ENCODE measurements at places on chromosomes 6 and 20.

- DNase-seq, result no peak
Measured at GRCh38 chr6:140586426-140587061, 1212.1 kb upstream of the CITED2 start.

- DNase-seq, result no peak
Measured at GRCh38 chr6:157727629-157728182, 95.3 kb upstream of the SNX9 start.

DNA sequence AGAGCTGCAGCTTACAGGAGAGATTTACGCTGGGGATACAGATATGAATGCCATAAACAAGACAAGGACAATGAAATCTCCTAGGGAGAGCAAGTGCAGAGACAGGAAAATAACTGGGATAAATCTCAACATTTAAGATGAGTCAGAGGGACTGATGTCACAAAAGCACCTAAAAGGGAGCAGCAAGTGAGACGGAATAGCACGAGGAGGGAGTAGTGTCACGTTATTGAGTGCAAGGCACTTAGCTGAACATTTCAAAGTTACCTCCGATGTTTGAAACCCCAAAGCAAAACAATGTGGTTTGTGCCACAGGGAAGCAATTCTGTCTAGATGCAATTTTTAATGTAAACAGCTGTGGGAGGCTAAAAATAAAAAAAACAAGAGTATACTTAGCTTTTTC is 1131.7 kb upstream of the EYS start:
- no peak for DNase-seq

DNA sequence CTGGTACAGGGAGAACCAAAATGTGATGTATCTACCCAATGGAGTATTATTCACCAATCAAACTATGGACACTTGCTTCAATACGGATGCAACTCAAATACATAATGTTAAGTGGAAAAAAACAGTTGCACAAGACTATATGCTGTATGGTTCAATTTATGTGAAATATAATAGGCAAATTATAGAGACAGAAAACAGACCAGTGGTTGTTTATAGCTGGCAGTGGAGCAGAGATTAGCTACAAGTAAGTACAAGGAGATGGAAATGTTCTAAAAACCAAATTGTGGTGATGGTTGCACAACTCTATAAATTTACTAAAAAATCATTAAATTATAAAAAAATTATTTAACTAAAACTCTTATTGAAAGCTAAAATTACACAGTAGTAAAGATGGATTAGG is 113.2 kb downstream of the PRDM1 start:
- DNase-seq, result no peak

- no peak for DNase-seq
Measured at GRCh38 chr20:50649590-50649989, 41.8 kb downstream of the RIPOR3 start.

DNA sequence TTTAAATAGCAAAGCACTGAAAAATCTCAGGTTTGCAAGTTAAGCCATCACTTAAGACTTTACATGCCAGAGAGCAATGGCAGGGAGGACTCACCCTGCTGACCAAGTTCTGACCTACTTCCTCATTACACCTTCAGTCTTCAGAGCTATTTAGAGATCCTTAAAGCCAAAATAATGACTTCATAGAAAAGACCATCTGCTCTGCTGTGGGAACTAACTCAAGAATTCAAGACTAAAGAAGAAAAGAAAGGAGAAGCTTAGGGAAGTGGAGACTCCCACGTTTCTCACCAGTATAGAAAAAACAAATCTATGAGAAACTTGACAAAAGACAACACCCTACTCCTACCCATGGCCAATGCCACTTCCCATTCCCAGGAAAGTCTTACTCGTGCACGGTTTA is 28.6 kb downstream of the XPO5 start:
- no peak for DNase-seq

- no peak for DNase-seq
Measured at GRCh38 chr6:46368169-46368536, 123.1 kb downstream of the RCAN2 start.

- no peak for DNase-seq
Measured at GRCh38 chr6:34837528-34837927, 45.6 kb downstream of the BLTP3A start.

GRCh38 chr6:43081043-43081442 is 4.9 kb downstream of the PTK7 start:
- DNase-seq, result no peak

DNA sequence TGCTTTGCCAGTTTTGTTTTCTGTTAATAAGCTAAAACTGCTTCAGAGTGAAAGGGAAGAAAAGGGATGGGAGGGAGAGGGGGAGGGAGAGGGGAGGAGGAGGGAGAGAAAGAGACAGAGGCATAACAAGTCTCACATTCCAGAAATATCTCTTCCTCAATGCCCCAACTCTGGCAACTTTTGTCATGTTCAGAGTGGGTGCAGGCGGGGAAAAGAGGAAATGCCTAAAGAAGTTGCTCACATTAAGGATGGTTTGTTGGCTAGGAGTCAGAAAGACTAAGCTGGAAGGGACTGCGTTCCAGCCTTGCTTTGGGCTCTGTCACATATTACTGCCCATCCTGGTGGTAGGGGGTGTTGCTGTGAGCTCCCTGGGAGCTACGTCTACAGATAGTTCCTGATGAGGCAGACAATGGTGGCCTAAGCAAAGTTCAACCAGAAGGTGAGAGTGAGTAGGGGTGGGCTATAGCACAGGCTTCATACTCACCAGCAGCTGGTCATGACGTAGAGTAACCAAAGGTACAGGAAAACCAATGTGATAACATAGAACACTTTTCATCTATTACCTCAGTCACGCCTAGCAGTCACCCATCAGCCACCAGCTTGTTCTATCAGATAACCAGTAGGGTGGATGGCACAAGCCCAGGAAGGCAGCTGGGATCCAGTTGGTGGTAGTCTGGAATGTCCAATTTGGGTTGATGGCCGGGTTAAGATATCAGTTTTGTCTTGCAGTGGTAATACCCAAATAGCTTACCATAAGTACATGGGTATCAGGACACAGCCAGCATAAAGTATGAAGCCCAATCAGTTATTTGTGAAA is 2.1 kb downstream of the TSPYL4 start:
- DNase-seq, result no peak

- no peak for DNase-seq
Measured at GRCh38 chr20:12644461-12644860, 364.3 kb upstream of the SPTLC3 start.

GRCh38 chr20:23106271-23106851 is 20.2 kb upstream of the CD93 start:
- DNase-seq, result no peak

- DNase-seq, result no peak
Measured at GRCh38 chr6:144730088-144730645, 445.0 kb downstream of the UTRN start.

DNA sequence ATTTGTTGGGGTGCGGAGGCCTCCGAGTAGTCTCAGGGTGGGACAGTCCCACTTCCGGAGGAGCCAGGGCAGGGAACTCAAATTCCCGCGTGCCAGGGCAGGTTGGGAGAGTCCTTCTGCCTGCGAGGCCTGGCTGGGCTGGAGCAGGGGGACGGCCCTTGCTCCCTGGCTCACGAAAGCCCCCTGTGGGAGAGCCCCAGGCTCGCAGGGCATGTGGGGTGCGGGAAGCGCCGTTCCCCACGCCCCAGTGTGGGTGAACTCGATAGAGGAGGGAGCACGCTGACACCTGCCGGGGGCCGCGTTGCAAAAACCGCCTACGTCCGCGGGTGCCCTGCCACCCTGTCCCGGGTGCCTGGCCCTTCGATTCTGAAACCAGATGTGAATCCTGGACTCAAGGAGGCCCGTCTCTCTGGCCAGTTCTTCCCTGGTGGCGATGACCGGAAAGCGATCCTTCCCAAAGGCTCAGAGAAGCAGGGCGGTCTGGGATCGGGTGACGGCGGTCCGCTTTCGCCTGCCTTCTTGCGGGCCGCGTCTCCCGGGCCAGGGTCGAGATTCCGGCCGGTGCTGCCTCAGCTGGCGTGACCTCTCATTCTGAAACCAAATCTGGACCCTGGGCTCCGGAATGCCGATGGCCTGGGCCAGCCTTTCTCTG is 1846.5 kb upstream of the DEFB115 start:
- DNase-seq, result no peak

DNA sequence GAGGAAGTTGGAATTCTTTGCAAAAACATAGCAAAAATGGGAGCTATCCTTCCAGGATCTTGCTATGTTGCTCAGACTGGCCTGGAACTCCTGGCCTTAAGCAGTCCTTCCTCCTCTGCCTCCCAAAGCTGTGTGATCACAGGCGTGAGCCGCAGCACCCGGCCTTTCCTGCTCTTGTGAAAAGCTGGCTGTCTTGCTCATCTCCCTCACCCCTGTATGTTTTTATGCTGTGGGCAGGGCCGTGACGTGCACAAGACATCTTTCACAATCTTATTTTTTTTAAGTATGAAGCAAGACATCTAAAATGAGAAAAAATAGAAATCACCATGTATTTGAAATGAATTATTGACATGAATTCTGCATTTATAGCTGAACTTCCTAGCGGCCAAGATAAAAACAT is 110.4 kb downstream of the SAMD5 start:
- no peak for DNase-seq

DNA sequence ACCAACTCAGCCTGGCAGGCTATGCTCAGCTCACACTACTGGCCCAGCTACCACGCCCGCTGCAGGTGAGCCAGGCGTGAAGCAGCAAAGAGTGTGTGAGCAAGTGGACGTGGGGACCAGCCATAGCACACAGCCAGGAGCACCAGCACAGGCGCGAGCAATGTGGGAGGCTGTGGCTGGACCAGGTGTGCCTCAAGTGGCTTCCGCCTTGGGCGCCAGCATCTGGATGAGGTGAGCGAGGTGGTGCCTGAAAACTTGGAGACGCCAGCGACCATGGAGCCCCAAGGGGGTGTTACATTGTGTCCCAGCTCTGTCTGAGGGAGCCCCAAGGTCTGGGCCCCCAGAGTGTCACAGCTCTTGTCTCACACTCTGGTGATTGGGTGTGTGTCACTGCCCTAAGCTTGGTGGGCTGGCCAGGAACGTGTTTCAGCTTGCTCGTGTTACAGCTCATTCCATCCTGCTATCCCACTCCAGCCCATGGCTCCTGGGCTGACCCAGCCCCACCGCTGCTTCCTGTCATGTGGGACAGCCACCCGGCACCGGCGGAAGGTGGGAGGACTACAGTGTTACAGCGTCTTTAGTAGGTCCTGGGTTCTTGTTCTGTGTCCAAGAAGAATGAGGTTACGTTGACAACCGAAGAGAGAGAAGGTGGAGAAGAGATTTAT is 508.0 kb upstream of the MMS22L start:
- no peak for DNase-seq

GRCh38 chr6:138957484-138957883 is 30.6 kb downstream of the REPS1 start:
- DNase-seq, result peak; percentile 73

DNA sequence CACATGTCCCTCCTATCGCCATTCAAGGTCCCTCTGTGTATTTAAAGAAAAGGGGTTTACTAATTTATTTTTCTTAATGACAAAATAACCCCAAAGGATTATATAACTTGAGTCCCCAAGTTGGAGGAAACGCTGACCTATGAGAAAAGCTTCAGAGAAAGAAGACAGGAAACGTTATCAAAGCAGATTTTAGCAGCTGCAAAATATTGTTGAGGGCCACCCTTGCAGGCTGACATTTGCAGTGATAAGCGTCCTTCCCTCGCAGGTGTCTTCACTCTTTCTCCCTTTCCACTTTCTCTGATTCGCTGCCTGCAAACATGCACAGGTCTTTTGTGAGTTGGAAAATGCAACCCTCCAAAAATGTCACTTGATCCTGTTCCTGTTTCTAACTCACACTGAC is 103.2 kb upstream of the RIPOR2 start:
- no peak for DNase-seq

DNA sequence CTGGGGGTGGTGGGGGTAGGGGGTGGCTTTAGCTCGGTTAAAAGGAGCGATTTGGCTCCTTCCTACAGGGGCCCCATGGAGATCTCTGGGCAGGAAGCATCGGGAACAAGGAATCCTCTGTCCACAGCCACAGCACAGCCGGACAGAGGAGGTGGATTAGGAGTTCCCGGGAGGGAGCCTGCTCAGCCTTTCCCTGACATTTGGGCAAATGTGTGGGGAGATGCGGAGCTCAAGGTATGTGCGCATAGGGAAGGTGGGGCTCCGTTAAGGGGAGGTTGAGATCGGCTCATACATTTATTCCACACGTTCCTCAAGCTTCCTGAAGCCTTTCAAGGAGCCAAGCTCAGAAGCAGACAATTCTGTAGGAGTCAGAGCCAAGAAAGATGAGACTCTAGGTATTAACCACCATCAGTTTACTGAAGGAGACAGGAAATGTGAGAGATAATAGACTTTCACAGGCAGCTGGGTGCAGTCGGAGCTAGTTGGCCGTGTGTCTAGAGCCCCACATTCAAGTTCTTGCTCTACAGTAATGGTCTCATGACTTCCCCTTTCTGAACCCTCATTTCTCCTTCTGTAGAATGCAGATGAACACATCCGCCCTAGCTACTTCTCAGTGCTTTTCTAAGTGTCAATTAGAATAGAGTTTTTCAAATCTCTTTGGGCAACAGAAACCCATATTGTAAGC is 40.8 kb upstream of the EPB41L1 start:
- peak; percentile 86 for DNase-seq

DNA sequence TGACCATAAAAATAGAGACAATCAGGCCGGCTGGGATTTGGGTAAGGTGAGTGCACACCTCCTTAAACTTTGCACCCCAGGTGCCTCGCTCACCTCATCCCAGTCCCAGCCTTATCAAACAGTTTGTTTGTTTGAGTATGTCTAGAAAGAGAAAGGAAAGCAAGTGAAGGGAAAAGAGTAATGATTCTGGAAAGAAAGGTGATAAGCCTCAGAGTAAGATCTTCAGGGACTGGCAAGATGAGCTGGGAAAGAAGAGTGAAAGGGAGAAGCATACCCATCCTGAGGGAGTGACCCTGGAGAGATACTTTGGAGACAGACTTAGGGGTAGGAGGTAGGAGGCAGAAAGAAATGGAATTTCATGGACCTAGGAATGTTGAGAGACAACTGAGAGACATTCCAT is 1.7 kb downstream of the TAP2 start:
- DNase-seq, result no peak

DNA sequence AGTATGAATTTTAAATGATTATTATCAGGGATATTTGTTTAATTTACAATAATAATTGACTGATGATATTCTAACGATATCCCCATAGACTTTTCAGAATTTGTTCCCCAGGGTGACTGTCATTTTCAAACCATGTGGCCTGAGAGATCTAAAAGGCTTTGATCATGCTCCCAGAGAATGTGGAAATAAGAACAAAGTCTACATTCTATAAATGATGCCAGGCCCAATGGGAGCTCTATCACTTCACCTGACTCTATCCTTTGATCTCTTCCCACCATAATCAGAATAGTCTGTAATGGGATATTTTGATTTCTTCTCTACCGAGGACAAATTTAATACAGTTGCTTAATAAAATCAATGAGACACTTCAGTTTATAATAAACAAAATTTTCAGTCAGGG is 483.4 kb upstream of the IRAK1BP1 start:
- DNase-seq, result no peak

- no peak for DNase-seq
Measured at GRCh38 chr20:2109425-2110210, 8.0 kb downstream of the STK35 start.

- no peak for DNase-seq
Measured at GRCh38 chr20:56417911-56418310, 5.9 kb downstream of the CASS4 start.

GRCh38 chr6:99297415-99297814 is 52.1 kb downstream of the FAXC start:
- no peak for DNase-seq
